ENCODE measurements at places on chromosomes 2 and 18.

DNA sequence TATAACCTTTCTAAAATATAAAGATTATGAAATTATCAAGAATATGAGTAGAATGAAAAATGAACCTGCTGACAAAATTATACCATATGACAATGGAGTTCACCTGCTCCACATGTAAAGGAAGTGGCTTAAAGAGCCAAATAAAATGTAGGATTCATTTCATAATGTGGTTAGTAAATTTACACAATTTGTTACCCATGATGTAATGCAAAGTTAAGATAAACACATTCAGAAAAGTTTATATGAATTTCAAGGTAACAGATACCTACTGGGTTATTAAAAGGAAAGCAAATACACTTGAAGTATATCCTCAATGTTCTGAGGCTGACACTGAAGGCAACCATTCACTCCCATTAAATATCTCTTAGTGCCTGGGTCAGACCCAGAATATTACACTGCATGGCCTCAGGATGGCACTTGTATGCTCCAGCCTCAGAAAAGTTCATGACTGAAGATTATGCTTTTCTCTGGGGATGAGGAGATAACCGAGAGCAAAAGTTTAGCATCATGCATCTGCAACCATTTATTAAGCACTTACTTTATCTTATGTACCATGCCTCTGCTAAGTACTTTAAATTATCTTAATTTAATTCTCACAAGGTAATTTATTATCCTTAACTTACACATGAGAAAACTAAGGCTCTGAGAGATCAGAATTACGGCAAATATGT is 6.2 kb downstream of the STRN start:
- DNase-seq: no peak

DNA sequence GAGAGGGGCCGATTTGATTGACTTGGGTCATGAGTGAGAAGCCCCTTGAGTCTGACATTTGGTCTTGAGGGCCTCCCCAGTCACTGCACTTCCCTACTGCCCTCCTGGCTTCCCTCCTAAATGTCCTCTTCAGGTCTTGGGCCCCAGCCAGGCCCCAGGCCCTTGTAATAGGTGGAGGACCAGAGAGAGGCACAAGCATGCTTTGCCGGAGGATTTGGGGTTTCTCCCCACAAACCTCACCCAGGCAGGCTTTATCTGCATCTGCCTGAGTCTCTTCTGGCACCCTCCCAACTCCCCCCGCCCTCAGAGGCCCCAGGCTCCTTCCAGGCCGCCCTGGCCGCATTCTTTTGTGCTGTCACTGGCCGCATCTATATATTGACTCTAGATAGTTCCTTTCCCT is 270.7 kb downstream of the HAUS1 start:
- DNase-seq: no peak

GRCh38 chr2:42364658-42365057 is 3.6 kb upstream of the COX7A2L start:
- DNase-seq: no peak

GRCh38 chr2:207437524-207438143 is 92.1 kb upstream of the CREB1 start:
- DNase-seq: no peak

DNA sequence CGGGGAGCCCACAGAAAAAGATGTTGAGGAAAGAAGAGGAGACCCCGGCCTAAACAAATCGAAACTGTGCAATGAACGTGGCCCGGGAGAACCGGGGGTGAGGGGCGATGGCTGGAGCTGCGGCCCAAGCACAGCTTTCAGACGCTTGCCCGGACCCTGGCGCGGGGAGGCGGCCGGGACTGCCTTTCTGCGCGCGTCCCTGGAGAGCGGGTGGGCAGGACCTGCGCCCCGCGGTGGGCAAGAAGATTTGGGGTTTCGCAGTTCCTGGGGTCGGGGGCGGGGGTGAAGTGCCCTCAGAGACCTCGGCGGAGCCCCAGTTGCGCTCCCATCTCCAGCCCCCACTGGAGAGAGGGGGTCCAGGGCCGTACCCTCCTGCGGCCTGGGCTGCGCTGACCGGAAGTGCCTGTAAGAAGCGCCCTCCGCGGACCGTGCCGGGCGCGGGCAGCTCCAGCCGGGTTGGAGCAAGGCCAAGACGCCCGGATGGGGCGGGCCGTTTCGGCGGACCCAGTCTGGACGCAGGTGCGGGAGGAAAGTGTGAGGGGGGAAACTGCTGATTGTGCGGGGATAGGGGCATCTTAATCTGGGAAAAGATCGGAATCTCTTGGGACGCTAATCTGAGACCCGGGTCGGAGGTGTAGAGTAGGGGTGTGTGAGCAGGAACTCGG is 11.6 kb downstream of the EN1 start:
- DNase-seq: no peak

DNA sequence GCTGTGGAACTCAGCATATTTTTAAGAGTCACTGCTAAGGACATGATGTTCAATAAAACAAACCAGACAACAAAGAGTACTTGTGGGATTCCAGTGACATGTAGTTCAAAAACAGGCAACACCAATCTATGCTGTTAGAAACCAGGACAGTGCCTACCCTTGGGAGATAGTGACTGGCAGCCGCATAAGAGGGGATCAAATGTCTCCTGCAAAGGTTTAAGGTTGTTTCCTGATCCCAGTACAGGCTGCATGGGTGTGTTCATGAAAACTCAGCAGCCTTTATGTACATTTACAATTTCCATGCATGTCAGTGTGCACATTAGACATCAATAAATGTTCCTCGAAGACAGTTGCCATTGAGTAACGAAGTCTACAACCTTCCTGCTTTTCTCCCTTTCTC is 183.8 kb downstream of the PID1 start:
- DNase-seq: no peak

DNA sequence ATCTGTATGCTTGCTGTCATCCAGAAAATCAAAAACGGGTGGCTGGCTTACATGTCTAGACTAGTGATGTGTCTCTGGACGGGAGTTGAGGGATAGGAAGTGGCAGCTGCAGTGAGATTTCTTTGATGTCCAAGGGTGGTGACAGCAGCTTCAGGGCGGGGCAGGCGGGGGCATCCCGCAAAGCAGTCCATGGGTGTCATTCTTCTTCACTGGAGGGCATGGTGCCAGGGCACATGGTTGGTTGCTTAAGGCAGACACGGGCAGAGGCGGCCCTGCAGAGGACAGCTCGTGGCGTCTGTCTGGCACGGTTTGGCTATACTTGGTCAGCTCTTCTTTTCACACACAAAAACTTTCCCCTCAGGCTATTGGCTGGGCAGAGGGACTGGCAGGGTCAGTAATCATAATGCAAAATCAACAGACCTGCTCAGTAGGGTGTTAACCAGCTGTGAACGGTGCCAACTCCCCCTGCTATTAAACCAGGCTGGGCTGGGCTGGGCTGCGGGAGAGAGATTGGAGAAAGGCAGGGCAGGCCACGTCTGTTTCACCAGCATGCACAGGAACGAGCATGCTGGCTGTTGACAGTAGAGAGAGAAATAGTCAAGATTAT is 63.7 kb downstream of the COL4A3 start:
- DNase-seq: no peak

- DNase-seq: no peak
Observed at GRCh38 chr2:151343073-151343472, 14.3 kb upstream of the TNFAIP6 start.
